AG20443 (cell line): ENCODE measurements at places on chromosomes 13 and 19.

DNA sequence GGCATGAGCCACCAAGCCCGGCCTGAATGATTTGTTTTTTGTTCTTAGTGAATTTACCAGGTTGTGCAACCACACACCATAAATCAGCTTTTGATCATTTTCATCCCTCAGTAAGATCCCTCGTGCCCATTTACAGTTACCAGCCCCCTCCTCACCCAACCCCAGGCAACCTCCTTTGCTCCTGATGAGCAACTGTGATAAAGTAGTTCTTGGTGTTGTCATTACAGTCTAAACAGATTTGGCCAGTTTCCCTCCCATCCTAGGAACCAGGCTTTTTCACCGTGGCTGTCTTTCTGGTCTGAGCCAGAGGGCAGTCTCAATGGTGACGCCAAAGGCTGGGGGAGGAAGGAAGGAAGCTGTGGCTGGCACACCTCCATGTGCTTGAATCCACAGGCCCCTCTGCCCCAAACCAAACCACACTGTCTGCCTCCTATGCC lies 61.2 kb upstream of the WDFY2 start:
- peak; percentile 56 for DNase-seq

DNA sequence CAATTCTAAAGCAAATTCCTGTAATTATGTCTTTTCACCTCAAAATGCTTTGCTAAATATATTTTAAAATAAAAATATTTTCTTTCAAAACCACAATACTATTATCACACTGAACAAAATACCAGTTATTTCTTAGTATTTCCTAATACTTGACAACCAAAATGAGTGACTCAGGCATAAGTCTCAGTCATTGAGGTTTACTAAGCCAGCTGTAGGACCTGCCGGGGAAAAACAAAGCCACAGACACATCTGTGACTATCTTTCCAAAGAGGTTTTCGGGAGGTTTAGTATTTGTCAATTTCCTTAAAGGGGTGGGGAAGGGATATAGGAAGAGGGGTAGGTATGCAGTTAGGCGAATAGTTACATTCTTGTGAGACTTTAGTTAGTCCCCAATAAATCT lies 3.2 kb upstream of the ZNF235 start:
- DNase-seq: peak; percentile 48

DNA sequence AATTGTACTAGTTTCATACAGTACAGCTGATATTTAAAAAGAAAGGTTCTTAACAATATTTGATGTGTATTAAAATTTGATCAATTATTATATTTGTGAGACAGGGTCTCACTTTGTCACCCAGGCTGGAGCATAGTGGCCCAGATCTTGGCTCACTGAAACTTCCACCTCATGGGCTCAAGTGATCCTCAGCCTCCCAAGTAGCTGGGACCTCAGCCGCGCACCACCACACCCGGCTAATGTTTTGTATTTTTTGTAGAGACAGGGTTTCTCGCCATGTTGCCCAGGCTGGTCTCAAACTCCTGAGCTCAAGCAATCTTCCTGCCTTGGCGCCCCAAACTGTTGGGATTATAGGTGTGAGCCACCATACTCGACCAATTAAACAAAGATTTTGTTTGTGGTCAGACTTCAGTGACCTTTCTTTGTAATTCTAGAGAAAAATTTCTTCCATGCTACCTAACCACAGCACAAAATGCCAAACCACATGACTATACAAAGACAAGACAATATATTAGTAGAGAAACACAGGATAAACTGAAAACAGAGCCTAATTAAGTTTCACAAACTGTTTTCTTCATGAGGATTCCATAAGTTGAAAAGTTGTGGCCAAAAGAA lies 59.6 kb downstream of the RBM26 start:
- no peak for DNase-seq

- no peak for DNase-seq
Measured at GRCh38 chr13:25692099-25692498, 320.3 kb downstream of the ATP8A2 start.

GRCh38 chr13:52405767-52406494 lies at the start of gene THSD1:
THSD1 (minus strand) TSS chr13:52406172; CDS start chr13:52402600, 3,572 bp downstream.
- DNase-seq: peak; percentile 90

GRCh38 chr19:54281007-54281728 lies at the start of gene LILRB2:
LILRB2 (minus strand) TSS chr19:54281110; CDS start chr19:54280496, 614 bp downstream.
- DNase-seq: no peak

- no peak for DNase-seq
Measured at GRCh38 chr19:33254245-33254824, 28.7 kb upstream of the SLC7A10 start.

- DNase-seq: peak; percentile 73
Measured at GRCh38 chr13:24511019-24511815, 1.4 kb downstream of the PARP4 start.

GRCh38 chr13:60701895-60702294 lies 304.9 kb downstream of the TDRD3 start:
- DNase-seq: no peak

- no peak for DNase-seq
Measured at GRCh38 chr13:30129411-30129810, 177.9 kb downstream of the KATNAL1 start.

GRCh38 chr13:113835461-113836270 lies 28.2 kb downstream of the GAS6 start:
- peak; percentile 62 for DNase-seq

DNA sequence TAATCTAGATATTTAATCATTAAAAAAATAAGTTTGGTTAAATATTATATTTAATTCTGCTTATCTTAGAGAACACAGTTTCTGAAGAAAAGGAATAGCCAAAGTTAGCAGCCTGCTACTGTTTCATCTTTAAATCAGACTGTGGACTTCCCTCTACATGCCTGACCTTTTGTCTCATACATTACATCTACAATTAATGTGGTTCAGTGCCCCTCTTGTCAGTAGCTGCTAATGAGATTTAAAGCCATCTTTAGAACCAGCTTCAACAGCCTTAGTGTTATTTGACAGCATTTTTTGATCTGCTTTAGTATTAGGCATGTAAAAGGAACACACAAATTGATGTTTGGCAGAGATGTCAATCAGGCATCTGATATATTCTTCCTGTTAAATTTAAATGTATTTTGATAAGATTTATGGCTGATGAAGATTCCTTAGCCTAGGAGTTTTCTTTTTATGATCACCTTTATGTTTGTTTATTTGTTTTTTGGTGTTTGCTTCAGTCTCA lies 1925.8 kb upstream of the PRR20A start:
- no peak for DNase-seq

GRCh38 chr19:48051335-48052033 lies 7.6 kb upstream of the CABP5 start:
- no peak for DNase-seq

- DNase-seq: no peak
Measured at GRCh38 chr13:42602906-42603305, 29.0 kb downstream of the TNFSF11 start.

DNA sequence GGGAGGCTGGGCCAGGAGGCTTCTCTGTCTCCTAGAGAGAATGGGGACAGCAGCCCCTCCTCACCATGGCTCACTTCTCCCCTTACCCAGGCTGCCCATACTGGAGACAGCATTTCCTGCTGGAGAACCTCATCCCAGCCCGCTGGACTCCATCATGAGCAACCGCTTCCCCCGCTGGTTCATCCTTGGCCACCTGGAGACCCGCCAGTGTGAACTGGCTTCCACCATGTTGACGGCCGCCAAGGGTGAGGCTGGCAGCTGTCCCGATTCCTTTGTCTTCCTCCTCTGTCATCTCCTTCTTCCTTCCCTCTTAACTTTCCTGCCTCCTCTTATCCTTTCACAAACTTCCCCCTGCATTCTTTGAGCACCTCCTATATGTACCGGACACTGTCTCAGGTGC lies 28.0 kb downstream of the ZSWIM4 start:
- DNase-seq: no peak

DNA sequence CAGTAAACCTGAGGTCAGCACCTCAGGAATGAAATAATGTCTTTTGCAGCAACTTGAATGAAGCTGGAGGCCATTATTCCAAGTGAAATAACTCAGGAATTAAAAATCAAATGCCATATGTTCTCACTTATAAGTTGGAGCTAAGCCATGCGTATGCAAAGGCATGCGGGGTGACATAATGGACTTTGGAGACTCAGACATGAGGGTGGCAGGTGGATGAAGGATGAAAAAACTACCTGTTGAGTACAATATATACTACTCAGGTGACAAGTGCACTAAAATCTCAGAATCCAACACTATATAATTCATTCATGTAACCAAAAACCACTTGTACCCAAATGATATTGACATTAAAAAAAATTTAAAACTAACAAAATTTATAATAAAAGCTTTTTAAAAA lies 1416.9 kb downstream of the UQCRFS1 start:
- DNase-seq: no peak

DNA sequence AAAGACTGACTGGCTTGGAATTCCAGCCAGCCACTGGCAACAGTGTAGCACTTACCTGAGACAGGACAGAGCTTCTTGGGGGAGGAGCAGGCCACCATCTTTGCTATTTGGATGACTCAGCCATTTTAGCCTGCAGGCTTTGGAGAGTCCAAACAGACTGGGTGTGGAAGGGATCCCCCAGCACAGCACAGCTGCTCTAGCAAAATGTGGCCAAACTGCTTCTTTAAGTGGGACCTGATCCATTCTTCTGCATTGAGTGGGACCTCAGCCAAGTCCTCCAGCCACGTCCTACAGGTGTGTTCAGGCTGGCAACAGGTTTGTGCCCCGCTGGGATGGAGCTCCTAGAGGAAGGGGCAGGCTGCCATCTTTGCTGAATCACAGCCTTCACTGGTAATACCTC lies 80.0 kb downstream of the NDFIP2 start:
- DNase-seq: no peak

GRCh38 chr13:19178901-19179593 lies 2.6 kb downstream of the TUBA3C start:
- no peak for DNase-seq

DNA sequence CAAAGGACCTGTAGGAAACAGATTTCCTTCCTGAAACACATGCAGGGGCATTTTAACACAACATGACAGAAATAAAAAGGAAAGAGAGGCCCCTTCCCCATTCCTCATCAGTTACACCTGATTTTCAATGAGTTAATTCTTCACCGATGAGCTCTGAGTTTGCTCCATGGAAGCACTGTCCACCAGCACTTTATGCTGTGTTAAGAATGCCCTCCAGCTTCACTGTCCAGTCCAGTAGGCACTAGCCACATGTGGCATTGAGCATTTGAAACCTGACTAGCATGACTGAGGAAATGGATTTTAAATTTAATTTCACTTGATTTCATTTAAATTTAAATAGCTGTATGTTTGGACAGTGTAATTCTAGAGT lies 217.2 kb upstream of the SLC10A2 start:
- no peak for DNase-seq

DNA sequence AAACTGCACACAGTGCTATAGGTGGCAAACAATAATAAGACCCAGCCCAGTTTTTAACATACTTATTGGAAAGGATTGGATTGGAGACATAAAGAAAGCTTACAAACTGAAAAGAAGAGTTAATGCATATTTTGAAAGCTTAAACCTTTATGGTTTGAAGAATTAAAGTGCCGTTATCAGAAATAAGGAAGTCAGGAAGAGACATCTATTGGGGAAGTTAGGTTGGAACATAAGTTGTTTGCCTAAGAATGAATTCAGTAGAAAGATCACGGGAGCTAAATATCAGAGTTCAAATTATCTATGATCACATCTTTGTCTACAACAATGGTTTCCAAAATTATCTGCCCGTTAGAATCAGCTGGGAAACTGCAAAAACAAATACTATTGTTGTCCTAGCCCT lies 767.9 kb downstream of the PCDH9 start:
- no peak for DNase-seq

DNA sequence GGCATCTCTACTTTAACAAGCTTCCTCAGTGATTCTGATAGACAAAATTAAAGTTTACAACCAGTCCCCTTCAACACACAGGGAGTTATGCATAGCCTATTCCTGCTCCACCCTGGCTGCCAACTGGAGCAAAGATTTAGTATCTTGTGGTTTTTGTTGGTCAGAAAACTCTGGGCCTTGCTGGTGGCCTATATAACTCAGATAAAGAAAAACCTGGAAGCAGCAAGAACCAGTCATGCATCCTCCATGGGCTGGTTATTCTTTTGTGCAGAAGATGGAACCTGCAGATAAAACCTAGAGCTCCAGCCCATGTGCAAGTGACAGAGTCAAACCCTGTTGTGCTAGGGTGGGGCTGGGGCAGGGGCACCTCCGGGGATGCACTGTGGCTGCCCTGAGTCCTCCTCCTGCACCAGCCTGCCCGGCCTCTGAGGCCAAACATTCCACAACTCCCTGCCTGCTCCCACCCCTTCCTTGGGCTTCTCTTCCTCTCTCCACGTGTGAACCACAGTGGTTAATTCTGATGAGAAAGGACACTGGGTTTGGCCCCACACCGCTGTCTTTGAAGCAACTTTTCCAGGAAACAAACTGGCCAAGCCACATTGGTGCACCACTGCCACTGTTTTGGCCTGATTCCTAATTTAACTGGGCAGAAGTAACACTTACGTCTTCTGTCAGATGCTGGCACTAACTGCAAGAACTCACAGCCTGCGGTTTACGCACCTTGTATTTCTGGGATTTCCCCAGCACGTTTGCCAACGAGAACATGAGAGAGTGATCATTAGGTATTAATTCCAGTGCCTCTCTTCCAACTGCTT lies 23.3 kb upstream of the GGACT start:
- DNase-seq: no peak

DNA sequence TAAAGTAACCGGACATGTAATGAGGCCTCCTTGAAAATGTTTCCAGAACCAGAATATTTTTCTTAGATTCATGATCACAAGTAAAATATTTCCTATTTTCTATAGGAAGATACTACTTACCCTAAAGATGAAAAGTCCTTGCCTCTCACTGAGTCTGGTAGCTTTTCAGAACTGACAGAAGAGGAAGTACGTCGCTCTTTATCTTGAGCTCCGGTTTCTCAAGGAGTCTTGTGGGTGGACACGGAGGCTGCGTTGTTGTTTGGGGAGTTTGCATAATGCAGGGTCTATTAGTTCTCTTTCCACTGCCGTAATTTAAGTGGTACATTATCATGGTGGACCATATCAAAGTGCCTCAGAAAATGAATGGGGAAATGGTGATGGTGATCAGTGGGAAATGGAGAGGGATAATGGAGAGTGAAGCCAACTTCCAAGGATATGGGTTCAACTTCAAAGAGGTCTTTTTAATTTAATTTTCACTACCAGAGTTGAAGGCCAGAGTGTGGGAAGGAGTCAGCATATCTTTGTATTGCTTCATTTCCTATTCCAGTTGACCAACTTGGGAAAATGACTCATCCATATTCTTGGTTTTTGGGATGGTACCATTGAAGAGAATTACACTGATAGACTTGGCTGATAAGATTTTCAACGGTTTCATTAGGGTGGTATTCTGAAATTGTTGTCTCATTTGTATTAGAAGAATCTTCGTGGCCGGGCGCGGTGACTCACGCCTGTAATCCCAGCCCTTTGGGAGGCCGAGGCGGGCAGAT lies 23.4 kb downstream of the MBD3L2B start:
- DNase-seq: no peak

DNA sequence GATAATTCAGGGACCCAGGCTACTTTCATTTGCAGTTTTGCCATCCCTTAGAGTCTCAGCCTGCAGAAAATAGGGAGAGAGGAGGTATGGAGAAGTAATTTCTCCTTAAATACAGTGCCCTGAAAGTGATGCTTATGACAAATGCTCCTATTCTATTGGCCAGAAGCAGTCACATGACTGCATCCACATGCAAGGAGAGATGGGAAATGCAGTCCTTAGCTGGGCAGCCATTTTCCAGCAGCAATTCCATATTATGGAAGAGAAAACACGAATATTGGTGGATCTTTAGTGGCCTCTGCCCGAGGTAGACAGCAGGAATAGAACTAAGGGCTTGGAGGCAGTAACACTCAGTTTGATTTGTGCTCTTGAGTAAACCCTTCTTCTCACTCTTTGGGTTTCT lies 39.4 kb downstream of the VAV1 start:
- DNase-seq: peak; percentile 68

- no peak for DNase-seq
Measured at GRCh38 chr13:60788156-60788829, 391.3 kb downstream of the TDRD3 start.

GRCh38 chr19:39778763-39779162 lies at the start of gene LEUTX:
LEUTX (plus strand) TSS chr19:39778854; CDS start chr19:39778921, 67 bp downstream.
- no peak for DNase-seq
